Dermis blood vessel endothelial cell (primary cell): ENCODE measurements at places on chromosomes 4 and X. TPM values are rescaled to one million over a fixed set of nuclear protein-coding genes. Genes with fewer than 3 reads are reported as not detected.

DNA sequence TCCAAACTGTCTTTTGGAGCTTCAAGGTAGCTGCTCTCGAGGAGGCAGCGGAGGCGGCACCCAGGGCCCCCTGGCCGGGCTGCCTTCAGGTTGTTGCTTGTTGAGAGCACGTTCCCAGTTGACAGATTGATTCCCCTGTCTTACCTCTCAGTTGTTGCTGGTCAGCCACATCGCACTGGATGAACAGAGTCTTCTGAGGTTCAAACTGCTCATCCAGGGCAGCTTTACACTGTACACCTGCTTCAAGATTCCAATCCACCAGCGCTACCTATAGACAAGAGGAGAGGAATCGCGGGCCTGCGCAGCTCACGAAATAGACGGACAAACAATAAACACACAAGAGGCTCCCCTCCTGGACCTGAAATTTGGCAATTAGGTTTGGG, 497 bp downstream of the HPGD start:
- no peak for DNase-seq

GRCh38 chrX:17617806-17618205, 119.5 kb upstream of the SCML1 start:
- no peak for DNase-seq

GRCh38 chr4:128868758-128869157, 59.3 kb downstream of the JADE1 start:
- DNase-seq, result no peak

DNA sequence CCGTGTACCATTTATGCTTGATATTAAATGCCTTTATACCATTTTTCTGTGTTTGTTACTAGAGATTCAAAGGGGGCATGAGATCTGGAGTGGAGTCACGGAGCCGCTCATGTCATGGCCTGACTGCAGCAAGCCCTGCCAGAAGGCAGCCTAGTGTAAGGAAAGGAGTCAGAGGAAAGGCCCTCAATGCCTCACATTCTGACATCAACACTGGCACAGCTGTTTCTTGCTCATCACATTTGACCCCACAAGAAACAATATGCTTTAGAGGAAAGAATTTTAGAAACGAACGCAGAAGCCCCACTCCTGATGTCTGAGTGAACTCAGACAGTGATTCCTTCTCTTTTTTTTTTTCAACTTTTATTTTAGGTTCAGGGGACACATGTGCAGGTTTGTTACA, 322.4 kb upstream of the CPEB2 start:
- no peak for DNase-seq

DNA sequence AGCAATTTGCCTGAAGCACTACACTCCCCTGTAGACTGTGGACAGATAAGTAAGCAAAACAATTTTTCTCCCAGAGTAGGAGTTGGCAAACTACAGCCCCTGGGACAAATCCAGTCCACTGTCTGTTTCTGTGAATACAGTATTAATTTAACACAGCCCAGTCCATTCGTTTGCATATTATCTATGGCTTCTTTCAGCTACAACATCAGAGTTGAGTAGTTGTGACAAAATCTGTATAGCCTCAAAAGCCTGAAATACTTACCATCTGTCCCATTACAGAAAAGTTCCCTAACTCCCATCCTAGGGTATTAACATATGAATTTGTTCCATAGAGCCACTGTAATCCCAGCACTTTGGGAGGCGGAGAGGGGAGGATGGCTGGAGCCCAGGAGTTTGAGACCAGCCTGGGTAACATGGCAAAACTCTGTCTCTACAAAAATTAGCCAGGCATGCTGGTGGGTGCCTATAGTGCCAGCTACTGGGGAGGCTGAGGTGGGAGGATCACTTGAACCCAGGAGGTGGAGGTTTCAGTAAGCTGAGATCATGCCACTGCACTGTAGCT, 53.0 kb downstream of the AMELX start:
- no peak for DNase-seq

DNA sequence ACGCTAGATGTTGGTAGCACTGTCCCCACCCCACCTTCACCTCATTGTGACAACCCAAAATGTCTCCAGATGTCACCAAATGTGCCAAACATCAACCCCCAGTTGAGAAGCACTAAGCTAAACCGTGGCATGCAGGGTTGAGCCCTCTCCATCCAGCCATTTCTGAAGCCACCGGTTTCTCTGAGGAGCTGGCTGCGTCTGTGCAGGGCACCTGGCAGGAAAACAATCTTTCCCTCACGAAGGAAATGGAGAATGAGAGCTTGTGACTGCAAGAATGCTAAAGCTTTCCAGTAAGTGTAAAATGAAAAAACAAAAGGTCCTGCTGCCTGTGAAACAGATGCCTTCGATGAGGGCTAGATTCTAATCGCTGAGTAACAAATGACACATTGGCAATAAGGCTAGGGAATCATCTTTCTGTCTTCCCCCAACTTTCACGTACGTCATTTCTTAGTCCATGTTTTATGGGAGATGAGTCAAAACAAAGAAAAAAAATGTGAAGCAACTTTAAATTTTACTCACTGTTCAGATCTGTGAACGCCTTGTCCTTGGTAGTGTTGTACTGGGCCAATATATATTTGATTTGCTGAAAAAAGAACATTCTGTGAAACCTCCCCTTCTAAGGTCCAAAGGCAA, 59.9 kb downstream of the PROM1 start:
- DNase-seq, result no peak

DNA sequence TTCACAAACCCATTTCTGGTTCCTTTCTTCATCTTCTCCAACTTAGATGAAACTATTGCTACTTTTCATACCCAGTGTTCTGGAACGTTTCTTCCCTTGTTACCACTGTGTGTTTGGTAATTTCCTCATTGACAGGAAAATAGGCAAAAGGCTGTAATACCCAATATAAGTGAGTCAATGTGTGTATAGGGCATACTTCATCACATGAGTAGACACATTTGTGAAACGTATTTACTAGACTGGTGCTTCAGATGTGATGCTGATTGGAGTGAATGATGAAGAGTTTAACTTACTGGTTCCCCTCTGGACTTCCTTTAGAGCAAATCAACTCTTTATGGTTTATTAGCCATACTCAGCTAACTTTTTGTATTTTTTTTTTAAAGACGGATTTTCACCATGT, 195.1 kb upstream of the ATP6AP2 start:
- no peak for DNase-seq

DNA sequence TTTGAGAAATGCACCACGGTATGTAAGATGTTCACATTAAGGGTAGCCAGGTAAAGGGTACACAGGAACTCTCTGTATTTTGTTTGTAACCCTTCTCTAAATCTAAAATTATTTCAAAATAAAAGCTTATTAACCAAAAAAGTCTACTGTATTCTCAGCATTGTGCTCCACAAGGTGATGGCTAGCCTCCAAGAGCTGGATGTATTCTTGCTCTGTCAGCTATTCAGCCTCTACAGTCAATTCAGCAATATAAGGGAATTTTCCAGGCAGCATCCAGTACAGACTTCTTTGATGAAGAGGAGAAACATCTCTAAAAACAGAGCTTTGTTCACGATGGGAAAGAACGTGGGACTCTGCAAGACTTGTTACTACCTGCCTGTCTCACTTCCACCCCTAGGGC, 63.5 kb upstream of the MAOA start:
- DNase-seq, result no peak

GRCh38 chr4:5969777-5970176, 48.5 kb downstream of the C4orf50 start:
- DNase-seq, result no peak

DNA sequence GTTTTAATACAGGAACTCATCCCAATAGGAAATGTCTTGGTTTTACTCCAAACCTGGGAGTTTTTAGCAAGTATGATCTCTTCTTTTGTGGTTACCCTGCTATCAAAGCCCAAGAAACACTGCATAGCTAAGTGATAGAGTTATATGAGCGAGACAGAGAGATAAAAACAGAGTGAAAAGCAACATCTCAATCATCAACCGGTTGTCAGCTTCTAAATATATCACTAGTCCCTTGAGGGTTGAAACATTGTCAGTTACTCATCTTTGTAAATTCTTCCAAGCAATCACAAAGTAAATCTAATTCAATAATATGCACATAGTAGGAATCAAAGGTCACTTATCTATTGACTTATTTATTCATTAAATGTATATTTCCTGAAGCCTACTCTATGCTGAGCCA, 483.9 kb downstream of the IDS start:
- no peak for DNase-seq

DNA sequence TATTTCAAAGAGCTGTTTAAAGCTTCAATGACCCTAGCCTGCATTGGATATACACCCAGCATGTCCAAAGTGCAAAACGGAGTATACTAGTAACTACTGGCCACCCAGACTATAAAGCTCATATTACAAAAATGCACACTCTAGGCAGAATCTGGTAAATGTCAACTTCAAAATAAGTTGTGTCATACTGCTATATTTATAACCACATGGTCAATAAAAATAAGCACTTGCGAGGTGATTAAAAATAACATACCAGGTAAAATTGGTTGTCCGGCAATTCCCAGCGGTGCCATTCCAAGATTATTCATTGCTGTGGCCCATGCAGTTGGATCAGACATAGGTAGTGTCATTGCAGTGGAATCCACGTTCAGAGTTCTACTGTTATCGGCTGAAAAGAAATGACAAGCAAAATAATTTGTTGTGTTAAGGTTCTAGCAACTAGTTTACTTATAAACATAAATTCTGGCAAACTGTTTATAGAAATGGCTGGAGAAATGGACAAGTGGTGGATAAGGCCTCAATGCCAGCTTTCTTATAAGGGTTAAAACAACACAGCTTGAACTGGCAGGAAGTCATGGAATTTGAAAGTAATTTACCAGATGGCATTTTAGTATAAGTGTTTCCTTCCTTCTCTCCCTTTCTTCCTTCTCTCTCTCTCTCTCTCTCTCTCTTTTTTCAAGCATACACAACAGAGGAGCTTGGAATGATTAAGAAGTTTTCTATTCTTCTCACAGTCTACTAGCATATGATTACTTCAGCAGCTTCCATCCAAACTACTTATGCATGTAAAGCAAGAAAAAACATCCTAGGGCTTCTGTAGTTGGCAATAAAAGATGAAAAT, 199.9 kb downstream of the ENOX2 start:
- DNase-seq, result peak; percentile 27

GRCh38 chr4:20544645-20545044, 155.6 kb upstream of the PACRGL start:
- peak; percentile 51 for DNase-seq

GRCh38 chr4:27638163-27638915, 777.7 kb downstream of the STIM2 start:
- no peak for DNase-seq

DNA sequence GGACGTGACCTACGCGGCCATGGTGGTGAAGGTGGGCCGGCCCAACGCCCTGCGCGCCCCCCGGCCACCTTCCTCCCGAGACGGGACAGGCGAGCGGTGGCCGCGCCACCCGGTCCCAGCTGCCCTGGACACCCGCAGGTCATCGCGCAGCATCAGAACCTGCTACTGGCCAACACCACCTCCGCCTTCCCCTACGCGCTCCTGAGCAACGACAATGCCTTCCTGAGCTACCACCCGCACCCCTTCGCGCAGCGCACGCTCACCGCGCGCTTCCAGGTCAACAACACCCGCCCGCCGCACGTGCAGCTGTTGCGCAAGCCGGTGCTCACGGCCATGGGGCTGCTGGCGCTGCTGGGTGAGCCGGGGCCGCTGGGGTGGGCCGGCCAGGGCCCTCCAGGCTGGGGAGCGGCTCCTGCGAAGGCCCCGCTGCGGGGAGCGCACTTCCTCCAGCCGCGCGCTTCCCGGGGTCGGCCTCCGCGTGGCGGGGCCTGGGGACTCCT, 9.0 kb upstream of the SLC26A1 start:
- DNase-seq, result peak; percentile 32

GRCh38 chrX:129654652-129655546, at the start of gene APLN:
Gene APLN, minus strand, starts transcription at chrX:129654956. Its CDS starts 326 bp downstream, at chrX:129654630.
- peak; percentile 82 for DNase-seq

DNA sequence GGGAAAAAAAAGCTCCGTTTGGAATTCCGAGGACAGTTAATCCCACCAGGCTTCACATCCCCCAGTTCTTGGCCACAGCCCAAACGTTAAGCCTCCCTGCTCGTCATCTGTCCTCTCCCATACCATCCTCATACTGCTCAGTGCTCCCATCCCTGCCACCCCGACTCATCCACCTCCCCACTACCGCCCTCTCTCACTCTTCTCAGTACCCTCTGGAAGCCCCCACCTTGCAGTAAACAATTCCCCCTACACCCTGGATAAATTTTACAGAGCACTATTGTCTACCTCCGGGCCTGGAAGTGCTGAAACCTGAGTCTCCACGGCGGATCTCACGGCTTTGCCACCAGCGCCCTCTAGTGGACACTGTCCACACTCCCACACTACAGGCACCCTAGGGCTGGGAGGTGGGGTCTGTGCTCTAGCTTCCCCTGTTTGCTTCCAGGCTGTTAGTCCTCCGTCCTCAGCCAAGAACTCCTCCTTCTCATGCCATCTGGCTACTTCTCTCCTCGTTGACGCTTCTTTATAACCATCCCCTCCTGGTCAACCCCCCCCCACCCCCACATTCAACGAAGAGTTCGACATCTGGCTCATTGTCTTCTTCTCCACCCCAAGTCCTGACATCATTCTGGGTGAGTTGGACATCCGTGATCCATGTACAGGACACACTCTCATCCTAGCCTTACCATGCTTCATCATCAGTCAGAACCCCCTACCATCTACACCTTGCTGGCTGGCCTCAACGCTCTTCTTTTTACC, 54.5 kb downstream of the RTL9 start:
- peak; percentile 72 for DNase-seq

- no peak for DNase-seq
These were observed 16.2 kb downstream of the ANK2 start for GRCh38 chr4:113065629-113066028.

GRCh38 chr4:24845902-24846301, 50.5 kb downstream of the SOD3 start:
- no peak for DNase-seq

GRCh38 chrX:53171356-53171755, 53.7 kb downstream of the KDM5C start:
- no peak for DNase-seq

DNA sequence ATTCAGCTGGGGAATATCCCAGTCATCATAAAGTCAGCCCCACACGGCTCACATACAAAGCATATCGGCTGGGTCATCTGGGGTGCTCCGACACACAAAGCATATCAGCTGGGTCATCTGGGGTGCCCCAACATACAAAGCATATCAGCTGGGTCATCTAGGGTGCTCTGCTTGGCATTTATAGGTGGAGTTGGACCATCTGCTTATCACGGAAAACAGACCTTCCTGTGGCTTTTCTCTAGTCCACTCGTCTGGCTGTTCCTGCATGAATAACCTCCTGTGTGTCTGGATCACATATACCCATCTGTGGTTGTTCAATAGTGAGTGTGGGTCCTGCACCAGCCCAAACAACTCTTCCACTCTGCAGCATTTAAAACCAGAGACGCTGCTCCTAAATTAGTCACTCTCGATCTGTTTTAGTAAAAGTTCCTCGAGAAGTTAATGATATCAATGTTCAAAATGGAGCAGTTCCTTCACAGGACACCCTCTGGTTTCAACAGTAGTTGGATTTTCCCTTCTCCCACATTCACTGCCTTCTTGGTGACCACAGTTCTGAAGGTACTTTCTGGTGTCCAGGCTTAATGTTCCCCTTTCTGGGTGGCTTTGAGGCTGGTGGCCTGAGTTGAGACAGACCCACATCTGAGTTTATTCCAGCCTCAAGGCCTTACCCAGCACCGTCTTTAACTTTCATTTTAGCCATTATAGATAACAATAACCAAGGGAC, 70.0 kb upstream of the FRG1 start:
- no peak for DNase-seq

Gene DUX4
- not detected in 2 replicates for total RNA-seq

Gene MEPE
- total RNA-seq, result not detected in 2 replicates

Gene CYLC1
- total RNA-seq, result not detected in 2 replicates

Gene ZFP92
- total RNA-seq, result 0.51 and 0.70 TPM in 2 replicates

Gene PAGE4
- not detected in 2 replicates for total RNA-seq

Gene ART3
- not detected in 2 replicates for total RNA-seq

Gene GABRE
- total RNA-seq, result 8.4 and 28.1 TPM in 2 replicates

Gene TRMT44
- total RNA-seq, result 14.9 and 23.0 TPM in 2 replicates

Gene RIPPLY1
- not detected in 2 replicates for total RNA-seq

Gene ZAR1
- not detected in 2 replicates for total RNA-seq
